ENCODE measurements at places on chromosomes 4 and X.

DNA sequence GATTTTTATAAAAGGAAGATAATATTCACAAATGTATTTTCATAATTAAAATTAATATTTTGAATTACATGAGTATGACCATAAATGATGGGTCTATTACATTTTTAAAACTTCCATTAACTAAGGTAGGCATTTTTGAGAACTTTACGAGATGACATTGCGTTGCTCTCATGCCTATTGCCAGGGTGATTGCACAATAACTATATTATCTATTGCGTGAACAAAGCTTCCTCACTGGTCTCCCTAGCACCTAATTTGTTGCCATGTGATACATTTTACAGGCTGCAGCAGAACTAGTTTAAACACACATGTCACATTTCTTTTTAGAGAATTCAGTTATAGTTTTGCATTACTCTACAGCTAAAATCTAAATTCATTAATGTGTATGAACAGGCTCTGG is 289.7 kb upstream of the GRID2 start:
- DNase-seq = no peak

GRCh38 chr4:41866799-41867677 is 68.2 kb upstream of the TMEM33 start:
- no peak for DNase-seq

DNA sequence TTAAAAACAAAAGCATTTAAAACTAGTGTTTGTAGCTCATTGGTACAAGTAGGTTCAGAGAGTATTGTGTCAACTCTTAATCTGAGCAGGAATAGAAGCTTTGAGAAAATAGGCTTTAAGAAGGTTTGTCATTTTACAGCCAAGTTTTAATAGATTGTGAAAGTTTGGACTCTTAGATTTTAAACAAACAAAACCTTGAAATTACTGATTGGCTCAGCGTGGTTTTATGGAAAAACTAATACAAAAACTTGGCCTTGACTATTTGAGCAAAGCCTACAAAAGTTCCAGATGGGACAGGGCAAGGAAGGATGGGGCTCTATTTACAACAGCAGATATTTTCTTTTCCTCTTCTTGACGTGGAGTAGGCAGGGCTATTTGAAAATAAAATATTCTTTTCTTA is 16.5 kb downstream of the ZFX start:
- DNase-seq = no peak

GRCh38 chr4:158681629-158682028 is 9.5 kb downstream of the ETFDH start:
- DNase-seq = no peak

- DNase-seq = no peak
Observed at GRCh38 chrX:69238114-69238886, 73.0 kb upstream of the PJA1 start.

GRCh38 chr4:70706044-70706461 is 15.7 kb upstream of the RUFY3 start:
- no peak for DNase-seq

DNA sequence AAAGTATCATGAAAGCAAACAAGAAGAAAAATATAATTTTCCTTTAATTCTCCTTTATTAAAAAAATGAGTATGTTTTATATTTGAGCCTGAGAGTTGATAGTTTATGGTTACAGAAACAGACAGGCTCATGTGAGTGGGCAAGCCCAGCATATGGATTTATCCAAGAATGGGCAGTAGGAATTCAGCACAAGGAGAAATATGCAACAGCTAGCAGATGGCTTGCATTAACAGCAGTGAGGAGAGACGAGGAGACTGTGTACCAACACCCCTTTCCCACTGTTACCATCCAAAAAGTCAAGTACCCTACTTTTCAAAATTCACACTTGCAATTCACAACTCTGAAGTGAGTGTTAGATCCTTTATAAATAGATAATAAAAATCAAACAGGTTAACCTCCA is 1760.2 kb upstream of the TENM3 start:
- DNase-seq = no peak

GRCh38 chrX:85993539-85994197 is 53.7 kb downstream of the CHM start:
- DNase-seq = no peak

DNA sequence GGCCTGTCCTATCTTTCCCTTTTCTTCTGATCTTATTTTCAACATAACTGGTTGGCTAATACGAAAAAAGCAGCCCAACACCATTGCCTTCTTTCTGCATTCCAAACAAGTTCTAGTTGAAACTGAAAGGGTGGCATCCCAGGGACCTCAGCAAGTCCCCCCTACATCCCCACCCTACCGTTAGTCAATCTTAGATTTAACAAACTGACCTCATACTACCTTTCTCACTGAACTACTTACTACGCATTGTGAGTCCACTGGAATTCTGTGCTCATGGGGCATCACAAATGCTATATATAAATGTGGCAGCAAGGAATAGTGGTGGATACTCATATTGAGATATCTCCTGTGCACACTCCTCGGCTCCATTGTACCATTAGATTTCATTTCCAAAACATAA is 33.1 kb upstream of the FGF5 start:
- DNase-seq = no peak

DNA sequence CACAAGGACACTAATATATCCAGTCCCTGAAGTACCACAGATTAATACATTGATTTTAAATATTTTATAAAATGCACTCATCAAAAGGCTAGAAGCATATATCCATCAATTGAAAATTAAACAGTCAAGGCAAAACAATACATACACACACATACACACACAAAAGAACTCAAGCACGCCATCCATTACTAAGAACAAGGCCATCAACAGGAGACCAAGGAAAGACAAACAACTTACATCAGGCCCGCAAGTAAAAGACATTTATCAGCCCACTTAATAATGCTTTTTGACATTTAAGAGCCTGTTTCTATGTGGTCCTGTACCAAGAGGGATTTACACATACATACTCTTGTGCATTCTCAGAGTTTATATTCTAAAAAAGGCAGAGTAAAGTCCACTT is 50.0 kb upstream of the ZNF827 start:
- no peak for DNase-seq

DNA sequence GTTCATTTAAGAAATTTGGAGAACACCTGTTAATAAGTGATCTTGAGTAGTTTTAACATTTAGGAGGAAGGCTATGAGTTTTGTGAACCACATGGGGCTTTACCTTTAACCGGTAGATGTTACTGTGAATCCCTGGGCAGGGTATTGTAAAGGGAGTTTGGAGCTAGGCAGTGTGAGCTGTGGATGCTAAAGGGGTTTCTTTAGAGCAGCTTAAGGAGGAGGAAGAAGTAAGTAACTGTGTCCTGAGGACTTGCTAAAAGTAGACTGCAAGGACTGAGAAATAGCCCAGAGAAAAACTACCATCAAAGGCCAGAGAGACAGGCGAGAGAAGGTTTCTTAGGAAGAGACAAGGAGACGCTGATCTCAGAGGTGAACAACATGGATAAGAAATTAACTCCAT is 5.6 kb downstream of the RHOH start:
- DNase-seq = no peak

- DNase-seq = no peak
Observed at GRCh38 chr4:159495515-159496236, 392.8 kb downstream of the RAPGEF2 start.

DNA sequence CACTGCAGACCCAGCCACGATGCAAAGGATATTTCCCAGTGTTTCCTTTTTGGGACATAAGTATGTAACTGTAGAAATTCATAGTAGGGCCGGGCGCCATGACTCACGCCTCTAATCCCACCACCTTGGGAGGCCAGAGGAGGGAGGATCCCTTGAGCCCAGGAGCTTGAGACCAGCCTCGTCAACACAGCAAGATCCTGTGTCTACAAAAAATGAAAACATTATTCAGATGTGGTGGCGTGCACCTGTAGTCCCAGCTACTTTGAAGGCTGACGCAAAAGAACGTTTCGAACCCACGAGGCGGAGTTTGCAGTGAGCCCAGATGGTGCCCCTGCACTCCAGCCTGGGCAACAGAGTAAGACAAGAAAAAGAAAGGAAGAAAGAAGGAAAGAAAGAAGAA is 49.2 kb downstream of the CRLF2 start:
- no peak for DNase-seq

GRCh38 chr4:107278791-107279483 is 242.8 kb upstream of the DKK2 start:
- no peak for DNase-seq

- no peak for DNase-seq
Observed at GRCh38 chrX:139209342-139209741, 321.2 kb upstream of the F9 start.

- no peak for DNase-seq
Observed at GRCh38 chr4:131613086-131613823, 1535.8 kb upstream of the PCDH10 start.

GRCh38 chr4:152634110-152634760 is 45.6 kb downstream of the TMEM154 start:
- DNase-seq = no peak

GRCh38 chrX:8390771-8391170 is 73.9 kb upstream of the VCX3B start:
- no peak for DNase-seq

DNA sequence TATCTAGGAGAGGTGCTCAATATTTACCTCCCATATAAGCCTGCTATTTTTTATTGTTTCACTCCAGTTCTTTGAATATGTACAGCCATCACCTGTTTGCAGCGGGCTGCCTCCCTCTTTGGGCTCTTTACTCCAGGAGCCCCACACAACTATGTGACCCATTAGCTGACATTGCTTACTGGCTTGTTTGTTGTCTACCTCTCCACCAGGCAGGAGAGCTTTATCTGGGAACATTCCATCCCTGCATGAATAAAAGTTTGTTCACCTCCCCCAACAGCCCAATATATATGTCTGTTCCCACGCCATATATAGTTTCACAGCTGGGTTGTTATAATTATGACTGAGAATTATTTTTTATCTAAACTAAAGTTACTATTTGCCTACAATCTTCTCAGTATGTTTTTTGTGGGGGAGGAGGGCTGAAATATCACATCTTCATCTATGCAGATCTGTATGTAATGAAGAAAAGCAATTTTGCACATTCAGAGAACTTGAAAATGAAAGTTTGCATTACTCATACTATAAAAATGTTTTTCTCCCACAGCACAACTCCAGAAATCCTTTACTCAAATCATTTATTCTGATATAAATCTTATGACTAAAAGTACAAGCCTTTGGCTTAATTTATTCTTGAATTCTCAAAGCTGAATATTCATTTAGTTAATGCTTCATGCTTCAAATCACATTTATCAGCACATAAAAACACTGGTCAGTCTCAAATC is 61.2 kb upstream of the DAPP1 start:
- no peak for DNase-seq
